ENCODE measurements at places on chromosomes 11 and 22.
A peak's percentile ranks its signal among the peaks of the same experiment; 100 is the strongest.

DNA sequence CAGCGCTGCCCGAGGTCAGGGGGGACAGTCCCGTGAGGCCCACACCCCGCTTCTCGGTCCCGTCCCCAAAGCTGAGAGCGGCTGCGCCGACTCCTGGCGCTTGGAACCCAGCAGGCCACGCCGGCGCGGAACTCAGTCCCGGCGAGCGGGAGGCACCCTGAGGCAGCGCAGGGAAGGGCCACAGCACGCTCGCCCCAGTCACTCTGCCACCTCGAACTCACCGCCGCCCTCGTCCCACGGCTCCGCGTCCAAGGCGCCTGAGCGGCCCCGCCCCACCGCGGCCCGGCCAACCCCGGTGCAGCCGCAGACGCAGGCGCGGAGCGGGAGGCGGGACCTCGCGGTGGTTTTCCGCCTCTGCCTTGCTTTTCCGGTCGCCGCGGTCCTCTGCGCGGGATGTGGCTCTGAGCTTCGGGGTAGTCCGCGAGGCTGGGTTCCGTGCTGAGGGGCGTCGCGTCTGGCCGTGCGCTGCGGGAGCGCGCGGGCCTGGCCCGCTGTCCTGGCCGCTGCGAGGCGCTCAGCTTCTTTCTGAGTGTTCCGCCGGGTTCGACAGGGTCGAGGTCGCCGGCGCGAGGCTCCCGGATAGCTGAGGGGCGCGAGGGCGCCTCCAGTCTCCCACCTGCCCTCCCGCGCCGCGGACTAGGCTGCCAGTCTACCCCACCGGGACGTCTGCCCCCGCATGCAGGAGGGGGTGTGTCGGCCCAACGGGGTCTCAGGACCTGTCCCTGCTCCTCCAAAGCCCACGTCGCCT lies at the start of gene CDPF1:
TSS of gene CDPF1 (minus strand) at position 259 of the 748 bp plus-strand sequence. CDS start 2,009 bp downstream, outside the sequence.
- DNase-seq, result peak; percentile 81

DNA sequence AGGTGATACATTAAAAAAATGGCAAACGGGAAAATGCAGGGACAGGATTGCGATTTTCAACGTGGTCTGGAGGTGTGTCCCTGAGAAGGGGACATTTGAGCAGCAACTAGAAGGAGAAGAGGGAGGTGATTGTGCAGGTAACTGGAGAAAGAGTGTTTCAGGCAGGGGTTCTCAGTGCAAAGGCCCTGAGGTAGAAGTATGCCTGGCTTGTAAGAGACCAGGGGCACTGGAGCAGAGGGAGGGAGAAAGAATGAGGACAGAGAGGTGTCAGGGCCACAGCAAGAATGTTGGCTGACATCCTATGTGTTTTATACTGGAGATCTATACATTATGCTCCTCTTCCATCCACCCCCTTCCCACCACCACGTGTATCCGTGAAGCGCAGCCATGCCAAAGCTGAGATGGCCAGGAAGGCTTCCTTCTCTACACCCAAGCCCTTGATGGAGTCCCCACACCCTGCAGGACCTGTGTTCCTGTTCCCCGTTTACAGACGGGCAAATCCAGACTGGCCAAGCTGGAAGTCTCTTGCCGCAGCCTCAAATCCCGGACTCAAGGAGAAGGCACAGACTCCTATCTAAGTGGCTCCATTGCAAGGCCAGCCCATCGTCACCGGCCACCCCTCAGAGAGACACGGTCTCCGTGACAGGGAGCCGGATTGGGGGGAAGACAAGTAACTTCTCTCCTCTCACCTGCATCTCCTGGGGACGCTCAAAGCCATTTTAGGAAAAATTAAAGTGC lies 416.1 kb downstream of the MN1 start:
- no peak for DNase-seq

DNA sequence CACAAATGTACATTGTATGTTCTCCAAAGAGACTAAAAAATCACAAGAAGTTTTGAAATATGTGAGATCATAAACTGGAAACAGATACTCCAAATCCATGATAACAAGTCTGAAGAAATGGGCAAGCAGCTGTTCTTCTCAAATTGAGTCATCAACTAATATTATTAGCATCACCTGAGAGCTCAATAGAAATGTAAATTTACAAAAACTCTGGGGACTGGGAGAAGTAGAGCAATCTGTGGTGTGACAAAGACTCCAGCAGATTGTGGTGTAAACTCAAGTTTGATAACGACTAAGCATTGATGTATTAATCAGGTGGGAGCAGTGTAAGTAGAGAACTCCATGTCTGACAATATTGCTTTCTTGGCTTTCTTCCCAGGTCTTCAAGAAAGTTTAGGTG lies 53.2 kb downstream of the GLYATL1 start:
- no peak for DNase-seq

GRCh38 chr11:33055375-33055774 lies 16.0 kb downstream of the TCP11L1 start:
- DNase-seq, result no peak

DNA sequence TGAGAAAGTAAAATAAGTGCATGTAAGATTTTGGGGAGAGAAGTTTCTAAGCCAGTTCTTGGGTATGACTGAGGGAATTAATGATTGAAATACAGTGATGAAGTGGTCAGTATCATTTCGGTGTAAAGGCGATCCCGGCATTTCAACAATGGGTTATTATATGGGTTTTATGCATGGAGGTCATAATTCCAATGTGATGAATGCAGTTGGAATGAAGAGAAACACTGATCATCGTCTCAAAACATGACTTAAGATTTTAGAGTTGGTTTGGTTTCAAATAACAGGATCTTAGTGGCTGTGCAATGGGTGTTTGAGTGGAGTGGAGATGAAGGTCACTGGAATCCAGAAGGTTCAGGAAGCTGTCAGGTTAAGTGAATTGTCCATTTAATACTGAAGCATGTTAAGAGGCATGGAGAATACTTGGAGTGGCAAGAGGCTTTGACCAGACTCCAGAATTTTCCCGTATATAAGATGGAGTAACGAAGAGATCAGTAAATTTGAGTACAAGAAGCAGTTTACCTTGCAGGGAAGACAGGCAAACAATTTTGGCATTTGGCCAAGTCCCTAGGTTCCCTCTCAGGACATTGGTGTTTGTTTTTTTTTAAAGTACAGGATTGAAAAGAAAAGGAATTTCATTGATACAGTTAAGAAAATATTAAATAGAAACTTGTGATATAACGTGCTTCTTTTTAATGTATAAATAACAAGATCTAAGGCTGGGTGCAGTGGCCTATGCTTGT lies 96.4 kb upstream of the BIRC3 start:
- DNase-seq, result no peak

DNA sequence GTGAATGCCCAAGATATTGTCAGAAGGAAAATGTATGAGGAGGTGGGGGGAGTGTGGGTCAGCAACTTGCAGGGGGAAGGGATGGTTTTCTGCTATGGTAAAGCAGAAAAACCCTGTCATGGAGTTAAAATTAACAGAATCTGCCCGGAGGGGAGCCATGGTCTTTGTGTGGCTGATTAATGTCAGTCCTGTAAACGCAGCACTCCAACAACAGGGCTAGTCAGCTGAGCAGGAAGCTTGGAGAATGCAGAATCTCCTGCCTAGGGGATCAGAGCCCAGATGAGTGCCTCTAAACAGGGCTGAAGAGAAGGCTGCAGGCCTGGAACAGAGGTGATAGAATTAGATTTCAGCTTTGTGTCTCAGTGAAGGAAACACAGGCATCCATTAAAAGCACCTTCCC lies 140.9 kb upstream of the MTNR1B start:
- DNase-seq, result no peak

DNA sequence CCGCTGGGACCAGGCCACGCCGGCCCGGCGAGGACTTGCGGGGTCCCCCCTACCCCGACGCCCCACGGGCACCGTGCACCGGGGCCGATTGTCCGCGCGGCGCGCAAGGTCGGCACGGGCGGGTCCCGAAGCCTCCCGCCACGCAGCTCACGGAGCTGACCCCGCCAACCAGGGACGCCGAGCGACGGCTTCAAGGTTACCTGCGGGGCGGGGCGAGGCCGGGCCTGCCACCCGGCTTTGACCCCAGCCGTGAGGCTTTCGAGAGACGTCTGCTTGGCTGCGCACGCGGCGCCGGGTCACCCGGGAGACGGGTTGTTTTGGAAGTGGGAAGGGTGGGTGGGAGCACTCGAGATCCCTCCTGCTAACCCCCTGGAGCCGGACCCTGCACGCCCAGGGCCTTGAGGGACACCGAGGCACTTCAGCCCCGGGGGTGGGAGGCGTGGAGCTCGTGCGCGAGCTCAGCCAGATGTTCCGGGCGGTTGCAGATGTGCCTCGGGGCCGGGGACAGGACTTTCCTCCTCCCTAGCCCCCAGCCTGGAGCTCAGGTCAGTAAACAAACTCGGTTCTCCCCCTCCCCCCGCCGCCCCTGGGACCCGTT lies 3.2 kb upstream of the WNT11 start:
- DNase-seq, result no peak

- DNase-seq, result no peak
Measured at GRCh38 chr11:17392872-17393271, 4.4 kb upstream of the KCNJ11 start.

GRCh38 chr22:33477120-33478111 lies 419.2 kb upstream of the SYN3 start:
- DNase-seq, result no peak

GRCh38 chr22:19663286-19663815 lies 51.0 kb upstream of the SEPTIN5 start:
- peak; percentile 63 for DNase-seq
